ENCODE measurements at places on chromosomes 5 and 9.

GRCh38 chr5:115487756-115488155 is 56.8 kb downstream of the FEM1C start:
- no peak for DNase-seq

- no peak for DNase-seq
Measured at GRCh38 chr5:172543484-172544298, 89.4 kb upstream of the SH3PXD2B start.

DNA sequence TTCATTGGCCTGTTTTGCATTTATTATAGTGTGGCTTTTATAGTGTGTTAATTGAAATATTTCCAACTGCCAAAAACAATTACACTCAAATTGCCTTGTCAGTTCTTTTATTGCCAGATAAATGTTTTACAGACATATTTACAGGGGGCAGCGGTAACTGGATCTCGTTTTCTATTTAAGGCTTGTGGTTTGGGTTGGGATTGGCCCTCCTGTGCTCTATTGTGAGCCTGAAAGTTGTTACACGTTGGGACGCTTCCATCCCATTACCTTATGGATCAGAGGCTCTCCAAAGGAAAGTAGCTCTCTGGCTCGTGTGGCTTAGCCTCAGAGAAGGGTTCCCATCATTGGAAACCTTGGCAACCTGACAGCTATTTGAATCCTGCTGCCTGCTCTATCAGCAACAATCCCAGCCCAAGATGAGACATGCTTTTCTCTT is 20.8 kb downstream of the DNAI1 start:
- no peak for DNase-seq

- no peak for DNase-seq
Measured at GRCh38 chr5:168481330-168481788, 4.9 kb upstream of the RARS1 start.

DNA sequence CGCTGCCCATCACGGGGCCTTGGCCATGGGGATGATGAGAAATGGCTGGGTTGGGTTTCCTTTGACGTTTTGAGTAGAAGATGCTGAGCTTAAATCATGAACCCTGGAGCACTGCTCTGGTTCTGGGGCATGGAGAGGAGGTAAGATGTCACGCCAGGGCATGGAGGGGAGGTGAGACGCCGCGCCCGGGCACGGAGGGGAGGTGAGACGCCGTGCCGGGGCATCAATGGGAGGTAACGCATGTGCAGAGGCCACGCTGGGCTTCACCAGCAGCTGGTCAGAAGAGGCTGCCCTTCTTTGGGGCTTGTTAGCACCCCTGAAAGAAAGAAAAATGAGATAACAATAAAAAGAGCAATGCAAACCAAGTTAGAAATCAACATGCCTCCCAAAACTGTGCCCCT is 322.5 kb upstream of the IRX4 start:
- no peak for DNase-seq

- DNase-seq: no peak
Measured at GRCh38 chr5:147727200-147727599, 55.3 kb downstream of the JAKMIP2 start.

DNA sequence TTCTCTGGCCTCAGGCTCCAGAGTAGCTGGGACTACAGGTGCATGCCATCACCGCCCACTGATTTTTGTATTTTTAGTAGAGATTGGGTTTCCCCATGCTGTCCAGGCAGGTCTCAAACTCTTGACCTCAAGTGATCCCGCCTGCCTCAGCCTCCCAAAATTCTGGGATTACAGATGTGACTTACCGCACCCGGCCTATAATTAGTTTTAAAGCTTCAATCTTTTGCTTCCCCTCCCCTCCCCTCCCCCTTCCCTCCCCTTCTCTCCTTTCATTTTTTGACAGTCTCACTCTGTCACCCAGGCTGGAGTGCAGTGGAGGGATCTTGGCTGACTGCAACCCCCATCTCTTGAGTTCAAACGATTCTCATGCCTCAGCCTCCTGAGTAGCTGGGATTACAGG is 433.3 kb upstream of the EDIL3 start:
- DNase-seq: no peak

DNA sequence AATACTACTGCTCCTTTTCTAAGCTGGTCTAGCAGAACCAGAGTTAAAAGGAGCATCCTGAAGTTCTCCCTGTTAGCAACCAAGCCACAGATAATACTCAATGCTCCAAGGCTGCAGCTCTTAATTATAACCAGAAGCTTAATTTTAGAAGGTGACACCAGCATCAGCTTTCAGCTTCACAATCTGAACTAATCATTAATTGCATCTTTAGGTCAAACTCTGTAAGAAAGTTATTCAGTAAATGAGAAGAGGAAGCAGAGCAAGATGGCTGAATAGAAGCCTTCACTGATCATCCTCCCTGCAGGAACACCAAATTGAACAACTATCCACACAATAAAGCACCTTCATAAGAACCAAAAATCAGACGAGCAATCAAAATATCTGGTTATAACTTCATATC is 38.5 kb downstream of the APBA1 start:
- no peak for DNase-seq

DNA sequence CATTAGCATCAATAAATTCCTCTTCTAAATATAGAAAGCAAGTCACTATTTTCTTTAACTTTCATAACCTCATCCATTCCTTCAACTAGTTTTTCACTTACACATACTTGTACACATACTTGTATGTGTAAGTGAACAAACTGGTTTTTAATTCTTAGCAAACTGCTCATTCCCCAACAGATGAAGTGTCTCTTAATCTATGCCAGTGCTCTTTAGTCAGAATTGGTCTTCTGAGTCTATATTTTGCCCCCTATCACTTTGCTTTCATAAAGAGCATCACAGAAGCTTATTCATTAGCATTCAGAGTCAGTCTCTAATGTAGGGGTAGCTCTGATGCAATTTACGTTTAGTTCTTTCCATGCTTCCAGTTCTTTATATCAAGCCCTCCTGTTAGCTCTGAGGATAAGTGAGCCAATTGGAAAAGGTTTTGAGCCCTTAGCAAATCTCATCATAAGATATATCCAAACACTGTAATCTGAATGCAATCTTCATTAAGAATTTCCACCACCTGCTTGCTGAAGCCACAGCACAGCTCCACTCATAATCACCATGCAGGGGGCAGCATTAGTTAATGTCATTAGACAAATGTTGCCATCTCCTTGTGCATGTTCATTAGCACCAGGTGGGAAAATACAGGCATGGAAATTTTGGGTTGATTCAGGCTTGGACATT is 178.5 kb upstream of the SLC24A2 start:
- no peak for DNase-seq

DNA sequence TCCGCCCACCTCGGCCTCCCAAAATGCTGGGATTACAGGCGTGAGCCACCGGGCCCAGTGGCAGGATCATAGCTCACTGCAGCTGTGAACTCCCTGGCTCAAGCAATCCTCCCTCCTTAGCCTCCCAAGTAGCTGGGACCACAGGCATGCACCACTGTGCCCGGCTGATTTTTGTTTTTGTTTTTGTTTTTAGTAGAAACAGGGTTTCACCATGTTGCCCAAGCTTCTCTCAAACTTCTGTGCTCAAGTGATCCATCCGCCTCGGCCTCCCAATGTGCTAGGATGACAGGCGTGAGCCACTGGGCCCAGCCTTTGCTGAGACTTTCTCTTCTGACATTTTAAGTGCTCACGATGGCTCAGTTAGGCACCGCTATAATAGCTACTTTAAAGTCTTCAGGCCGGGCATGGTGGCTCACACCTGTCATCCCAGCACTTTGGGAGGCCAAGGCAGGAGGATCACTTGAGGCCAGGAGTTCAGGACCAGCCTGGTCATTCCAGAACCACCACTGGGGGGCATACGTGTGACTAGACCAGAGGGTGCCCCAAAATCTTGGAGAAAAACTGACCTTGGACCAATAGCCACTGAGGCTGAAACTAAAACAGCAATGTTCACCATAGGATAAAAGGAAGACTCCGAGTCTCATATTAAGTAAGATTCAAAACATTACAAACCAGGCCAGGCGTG is 3.1 kb upstream of the ENTPD8 start:
- DNase-seq: no peak

GRCh38 chr9:96305171-96305570 is 3.2 kb upstream of the HSD17B3 start:
- no peak for DNase-seq

GRCh38 chr5:154110107-154110453 is 71.3 kb downstream of the MFAP3 start:
- no peak for DNase-seq

GRCh38 chr9:133935328-133936005 is 56.7 kb downstream of the VAV2 start:
- DNase-seq: no peak

- no peak for DNase-seq
Measured at GRCh38 chr9:110249603-110250002, 6.7 kb downstream of the TXN start.

DNA sequence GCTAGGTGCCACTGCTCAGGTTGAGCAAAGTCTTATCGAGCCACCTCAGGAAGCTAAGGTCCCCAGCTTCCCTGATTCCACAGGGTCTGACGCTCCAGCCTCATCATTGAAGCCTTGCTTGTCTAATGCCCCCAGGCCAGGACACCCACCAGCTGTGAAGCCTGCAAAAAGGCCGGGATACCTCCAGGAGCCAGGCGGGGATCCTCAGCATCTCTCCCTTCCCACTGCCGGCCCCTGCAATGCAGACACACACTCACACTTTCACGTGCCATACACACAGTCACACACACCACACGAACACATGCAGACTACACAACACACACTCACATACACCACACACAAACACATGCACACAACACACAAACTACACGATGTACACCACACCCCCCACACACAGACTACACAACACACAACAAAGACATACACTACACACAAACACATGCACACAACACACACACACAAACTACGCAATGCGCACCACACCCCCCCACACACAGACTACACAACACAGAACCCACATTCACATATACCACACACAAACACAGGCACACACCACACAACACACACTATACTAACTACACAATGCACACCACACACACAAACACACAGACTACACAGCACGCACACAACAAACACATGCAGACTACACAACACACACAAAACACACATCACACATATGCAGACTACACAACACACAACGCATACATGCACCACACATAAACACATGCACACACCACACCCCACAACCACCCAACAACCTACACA is 17.8 kb upstream of the S1PR3 start:
- no peak for DNase-seq

- DNase-seq: no peak
Measured at GRCh38 chr9:136110082-136111061, 8.3 kb downstream of the TMEM250 start.

- DNase-seq: no peak
Measured at GRCh38 chr9:104286799-104287198, 192.7 kb downstream of the SMC2 start.

GRCh38 chr9:119278171-119278570 is 91.1 kb downstream of the BRINP1 start:
- DNase-seq: no peak

DNA sequence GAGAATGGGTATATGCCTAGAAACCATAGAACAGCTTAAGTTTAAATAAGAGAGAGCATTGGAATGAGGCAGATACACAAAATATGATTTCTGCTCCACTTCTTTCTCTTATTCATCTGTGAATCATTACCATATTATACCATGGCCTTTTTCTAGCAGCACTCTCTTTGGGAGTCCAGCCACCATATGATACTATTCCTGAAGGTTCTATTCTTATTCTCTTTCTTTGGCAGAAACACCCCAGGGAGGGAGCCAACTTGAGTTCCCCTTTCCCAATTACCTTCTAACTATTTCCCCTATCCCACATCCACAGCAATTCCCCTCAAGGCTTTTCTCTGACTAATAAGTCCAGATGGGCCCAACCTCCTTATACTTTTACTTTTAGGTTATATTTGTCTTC is 55.9 kb downstream of the NDUFAF2 start:
- DNase-seq: no peak

DNA sequence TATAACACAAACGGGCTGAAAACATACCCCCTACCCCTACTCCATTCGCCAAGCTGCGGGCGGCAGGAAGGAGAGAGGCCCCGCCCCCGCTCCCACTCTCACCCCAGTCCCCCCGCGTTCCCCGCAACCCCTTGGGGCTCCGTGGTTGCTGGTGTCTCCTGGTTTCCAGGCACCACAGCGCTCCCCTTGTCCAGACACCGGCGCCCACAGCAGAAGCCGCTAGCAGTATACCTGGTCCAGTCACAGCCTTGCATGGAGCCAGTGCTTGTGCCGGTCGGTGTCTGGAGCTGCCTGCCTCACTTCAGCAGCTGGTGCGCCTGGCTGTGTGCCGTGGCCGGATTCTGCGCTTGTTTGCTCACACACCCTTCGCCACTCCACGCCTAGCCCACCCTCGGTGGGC is 240.5 kb upstream of the DAB2 start:
- DNase-seq: no peak

DNA sequence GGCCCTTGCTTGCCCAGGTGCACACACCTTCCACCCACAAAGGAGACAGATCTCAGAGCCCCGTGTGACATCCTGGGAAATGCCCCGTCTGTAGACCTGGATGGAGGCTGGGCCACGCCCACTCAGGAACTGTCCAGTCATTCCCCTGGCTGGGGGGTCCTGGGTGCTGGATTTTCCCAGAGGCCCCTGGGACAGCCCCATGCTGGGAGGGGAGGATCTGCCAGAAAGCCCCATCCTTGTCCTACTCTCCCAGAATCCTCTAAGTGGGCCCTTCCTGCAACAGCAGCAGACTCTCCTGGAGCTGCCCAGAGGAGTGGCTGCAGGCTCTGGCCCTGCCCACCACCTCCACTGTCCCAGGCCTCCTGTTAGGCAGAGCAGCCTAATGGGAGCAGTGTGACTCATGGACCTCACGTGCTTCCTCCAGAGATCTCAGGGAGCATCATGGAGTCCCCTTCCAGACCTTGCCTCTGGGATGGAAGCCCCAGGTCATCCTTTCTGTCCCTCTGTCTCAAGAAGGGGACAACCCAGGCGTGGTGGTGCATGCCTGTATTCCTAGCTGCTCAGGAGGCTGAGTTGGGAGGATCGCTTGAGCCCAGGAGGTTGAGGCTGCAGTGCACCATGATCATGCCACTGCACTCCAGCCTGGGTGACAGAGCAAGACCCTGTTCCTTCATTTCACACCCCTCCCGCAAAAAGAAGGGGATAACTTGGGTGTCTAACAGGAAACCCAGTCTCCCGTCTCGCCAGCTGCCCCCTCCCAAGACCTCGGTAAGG is 51.7 kb downstream of the JADE2 start:
- DNase-seq: no peak

- DNase-seq: no peak
Measured at GRCh38 chr5:168415971-168416370, 70.3 kb upstream of the RARS1 start.

GRCh38 chr9:4852419-4852818 is 59.7 kb downstream of the RCL1 start:
- no peak for DNase-seq

GRCh38 chr5:126208691-126209090 is 214.5 kb upstream of the GRAMD2B start:
- DNase-seq: no peak

GRCh38 chr5:172444110-172444510 is 10.2 kb downstream of the SH3PXD2B start:
- DNase-seq: no peak
